ENCODE measurements at places on chromosomes 4 and X.

DNA sequence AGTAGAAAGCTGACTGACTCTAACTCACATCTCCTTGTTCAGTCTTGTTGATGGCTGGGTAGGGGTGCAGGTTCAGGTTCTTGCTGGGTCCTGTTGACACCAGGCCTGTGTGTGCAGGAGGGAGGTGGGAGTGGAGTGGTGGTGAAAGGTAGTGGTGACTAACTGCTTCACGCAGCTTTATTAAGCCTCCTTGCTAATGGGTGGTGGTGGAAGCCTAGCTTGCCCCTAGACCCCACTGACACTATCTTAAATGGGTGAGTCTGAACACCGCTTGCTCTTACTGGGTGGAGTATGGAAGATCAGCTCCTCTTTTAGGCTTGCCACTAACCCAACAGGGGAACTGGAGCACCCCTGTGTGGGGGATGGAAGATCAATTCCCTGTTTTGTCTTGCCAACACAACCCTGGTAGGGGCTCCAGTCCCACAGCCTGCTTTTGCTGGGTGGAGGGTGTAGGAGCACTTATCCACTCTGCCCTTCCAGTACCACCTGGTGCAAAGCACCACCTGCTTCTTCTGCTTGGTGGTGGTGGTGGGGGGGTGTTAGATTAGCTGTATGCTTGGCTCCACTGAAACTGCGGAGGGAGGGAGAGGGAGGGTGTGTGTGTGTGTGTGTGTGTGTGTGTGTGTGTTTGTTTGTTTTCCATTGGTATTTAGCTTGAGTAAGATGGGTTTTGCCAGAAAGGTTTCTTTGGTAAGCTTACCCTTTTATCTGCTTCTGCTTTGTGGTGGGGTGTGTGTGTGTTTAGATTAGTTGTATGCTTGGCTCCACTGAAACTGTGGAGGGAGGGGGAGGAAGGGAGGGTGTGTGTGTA is 25.6 kb downstream of the KDM6A start:
- DNase-seq: no peak

GRCh38 chrX:152600853-152601633 is 36.7 kb upstream of the GABRQ start:
- DNase-seq: peak; percentile 11

DNA sequence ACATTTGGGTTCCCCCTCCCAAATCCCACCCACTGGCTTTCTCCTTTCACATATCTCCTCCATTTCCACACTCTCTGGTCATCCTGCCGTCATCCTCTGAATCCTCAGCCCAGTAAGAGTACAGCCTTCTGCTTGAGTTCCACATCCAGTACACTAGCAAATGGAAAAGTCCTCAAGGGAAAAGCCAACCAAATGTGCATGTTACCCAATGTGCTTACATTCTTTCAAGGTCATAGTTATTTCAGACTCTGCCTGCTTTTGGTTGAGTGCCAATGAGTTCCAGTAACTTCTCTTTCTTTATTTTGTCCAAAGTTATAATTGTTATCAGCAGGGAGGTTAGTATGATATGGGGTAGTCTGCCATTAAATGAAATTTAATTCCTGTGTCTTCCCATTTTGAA is 78.1 kb downstream of the SRPX start:
- no peak for DNase-seq

- DNase-seq: no peak
Measured at GRCh38 chr4:1332686-1333085, 14.3 kb upstream of the UVSSA start.

DNA sequence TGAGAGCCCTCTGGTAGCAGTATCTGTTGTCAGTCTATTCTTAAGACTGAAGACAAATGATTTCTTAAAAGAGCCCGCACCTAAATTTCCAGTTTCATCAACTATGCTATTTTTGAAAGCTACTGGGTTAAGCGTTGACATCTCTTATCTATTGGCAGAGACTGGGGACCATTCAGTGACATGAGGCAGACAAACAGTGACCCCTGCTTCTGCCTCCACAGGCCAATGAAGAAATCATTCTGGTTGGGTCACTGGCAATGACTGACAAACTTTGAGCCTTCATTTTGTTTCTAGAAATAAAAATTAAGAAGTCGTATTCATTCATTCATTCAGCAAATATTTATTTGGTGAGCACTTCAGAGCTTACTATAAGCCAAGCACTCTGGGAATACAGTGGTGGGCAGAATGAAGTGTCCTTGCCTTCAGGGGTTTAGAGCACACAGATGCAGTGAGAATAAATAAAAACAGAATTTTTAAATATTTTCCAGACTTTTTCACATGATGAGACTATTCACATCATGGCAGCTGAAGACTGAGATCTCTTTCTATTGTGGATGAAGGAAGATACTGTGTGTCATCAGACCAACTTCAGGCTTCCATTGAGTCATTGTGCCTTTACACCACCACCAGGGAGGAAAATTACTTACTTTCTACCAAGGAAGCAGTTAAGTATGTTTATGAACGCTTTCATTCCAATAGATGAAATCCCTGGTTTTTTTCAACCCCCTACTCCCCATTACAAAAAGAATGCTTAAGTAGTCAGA is 36.0 kb downstream of the SORBS2 start:
- DNase-seq: no peak
